ENCODE measurements at places on chromosomes 11 and 22.

- no peak for DNase-seq
Observed at GRCh38 chr11:116885951-116886655, 48.7 kb upstream of the APOA1 start.

GRCh38 chr11:1177771-1178090 is 20.0 kb downstream of the MUC5AC start:
- no peak for DNase-seq

- no peak for DNase-seq
Observed at GRCh38 chr11:108405706-108406105, 61.6 kb downstream of the C11orf65 start.

DNA sequence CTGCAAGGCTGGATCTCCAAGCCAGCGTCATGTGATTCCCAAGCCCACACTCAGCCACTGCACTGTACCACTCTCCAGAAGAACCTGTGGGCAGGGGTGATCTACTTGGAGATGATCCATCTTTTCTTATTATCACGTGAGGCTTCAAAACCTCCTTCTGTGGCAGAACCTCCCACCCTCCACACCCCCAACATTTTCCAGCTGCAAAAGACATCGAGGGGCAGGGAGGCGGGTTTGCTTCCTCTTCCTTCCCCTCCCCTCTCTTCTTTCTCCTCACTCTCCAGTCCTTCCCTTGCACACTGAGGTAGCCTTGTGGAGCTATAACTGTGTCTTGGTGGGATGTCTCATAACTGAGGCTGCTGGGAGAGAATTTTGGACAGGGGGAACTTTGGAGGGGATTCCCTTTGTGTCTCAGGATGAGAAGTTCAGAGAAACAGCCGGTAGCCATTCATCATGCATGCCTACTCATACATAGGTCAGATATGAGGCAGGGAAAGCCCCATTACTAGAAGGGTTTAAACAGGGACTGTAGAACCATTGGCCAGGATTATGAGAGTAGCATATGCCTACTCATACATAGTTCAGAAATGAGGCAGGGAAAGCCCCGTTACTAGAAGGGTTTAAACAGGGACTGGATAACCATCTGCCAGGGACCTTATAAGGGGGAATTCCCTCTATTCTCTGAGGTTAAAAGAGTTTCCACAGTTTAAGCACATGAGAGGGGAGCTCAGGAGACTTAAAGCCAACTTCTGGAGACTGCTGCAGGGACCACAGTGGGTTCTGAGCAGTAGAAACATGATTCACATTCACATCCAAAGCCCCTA is 420.7 kb upstream of the CADM1 start:
- no peak for DNase-seq

DNA sequence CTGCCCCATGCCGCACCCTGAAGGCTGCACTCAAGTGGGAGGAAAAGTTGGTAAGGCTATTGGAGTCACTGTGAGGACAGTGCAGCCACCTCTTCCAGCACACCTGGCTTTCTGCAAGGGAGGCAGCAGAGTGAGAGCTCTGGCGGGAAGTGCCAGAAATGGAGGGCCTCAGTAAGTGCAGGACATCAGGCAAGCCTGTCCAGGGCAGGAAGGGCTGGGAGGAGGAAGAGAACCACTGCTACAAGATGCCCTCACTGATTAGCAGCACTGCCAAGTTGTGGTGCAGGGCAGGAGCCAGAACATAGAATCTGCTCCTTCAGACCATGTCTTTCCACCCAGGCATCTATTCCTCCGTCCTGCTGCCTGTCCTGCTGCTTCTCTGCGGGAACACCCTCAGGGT is 61.2 kb upstream of the CLTCL1 start:
- DNase-seq = no peak

DNA sequence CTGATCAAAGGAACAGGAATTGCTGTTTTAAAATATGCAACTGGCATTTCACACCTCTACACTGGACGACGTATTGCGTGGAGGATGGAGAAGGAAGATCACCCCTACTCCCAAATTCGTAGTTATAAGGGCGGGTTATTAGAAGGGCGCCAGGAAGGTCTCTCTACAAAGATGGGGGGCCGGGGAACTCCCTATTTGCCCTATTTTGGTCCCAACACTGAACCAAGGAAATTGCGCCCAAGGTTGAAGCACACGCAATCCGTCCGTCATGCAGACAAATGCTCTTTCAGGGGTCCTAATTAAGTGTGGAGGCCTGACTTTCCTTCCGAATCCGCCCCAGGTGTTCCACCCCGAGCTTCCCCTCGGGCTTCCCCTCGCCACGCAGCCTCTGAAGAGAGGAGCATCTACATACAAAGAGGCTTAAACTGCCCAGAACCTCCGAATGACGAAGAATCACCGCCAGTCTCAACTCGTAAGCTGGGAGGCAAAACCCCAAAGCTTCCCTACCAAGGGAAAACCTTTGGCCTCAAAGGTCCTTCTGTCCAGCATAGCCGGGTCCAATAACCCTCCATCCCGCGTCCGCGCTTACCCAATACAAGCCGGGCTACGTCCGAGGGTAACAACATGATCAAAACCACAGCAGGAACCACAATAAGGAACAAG is 396 bp downstream of the NPAT start:
- no peak for DNase-seq

DNA sequence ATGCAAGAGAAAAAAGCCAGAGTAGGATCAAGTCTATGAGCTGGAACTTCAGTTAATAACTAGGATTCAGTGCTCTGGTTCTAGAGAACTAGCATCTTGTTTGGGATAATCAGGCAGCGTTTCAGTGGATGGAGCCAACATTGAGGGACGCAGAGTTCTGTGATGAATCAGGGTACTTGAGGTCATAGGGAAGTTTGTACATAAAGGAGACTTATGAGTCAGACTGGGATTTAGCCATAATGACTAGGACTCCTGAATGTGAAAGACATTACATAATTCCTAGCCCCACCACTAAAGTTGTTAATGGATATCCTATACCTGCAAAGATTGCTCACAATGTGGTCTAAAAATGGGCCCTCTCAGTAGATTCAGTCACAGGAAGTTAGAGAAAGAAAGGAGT is 6.8 kb downstream of the SLN start:
- DNase-seq = no peak

DNA sequence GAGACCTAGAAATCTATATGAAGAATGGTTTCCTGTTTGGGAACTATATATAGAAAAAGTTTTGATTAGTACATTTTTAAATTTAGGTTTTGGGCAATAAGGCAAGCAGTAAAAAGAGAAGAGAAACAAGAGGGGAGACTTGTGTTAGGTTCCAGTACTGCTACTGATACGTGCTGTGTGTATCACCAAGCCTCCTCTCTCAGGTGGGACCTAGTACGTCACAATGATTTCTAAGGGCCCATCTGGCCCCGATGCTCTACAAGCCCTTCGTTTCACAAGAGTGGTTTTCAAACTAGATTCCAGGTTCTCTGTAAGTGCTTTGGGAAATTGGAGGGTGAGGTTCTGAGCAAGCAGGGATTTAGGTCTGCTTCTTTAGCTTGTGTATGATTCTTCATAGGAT is 39.2 kb downstream of the USP35 start:
- DNase-seq = no peak

DNA sequence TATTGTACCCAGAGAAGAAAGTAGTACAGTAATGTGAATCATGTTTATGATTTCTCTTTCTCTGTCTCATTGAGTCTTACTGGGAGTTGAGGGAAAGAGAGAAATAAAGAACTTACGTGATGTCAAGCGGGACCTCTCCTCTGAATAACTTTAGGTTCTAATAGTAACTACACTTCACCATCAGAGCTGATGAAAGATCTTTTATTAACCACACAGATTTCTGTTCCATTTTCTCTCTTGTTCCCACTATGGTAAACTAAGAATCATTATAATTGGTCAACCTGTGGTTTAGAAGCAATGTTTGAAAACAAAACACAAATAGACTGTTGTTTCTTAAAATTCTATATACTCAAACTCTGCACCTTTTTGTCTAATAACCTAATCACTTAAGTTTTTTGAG is 142.3 kb downstream of the ELP4 start:
- no peak for DNase-seq
